Stimulated activated CD8-positive, alpha-beta memory T cell treated with anti-CD3 and anti-CD28 coated beads, Interleukin-7, amount 100 ng/mL, for 24 hours (primary cell): ENCODE measurements at places on chromosomes 7 and 10.

GRCh38 chr7:32164341-32164996, 94.3 kb upstream of the PDE1C start:
- DNase-seq = no peak

DNA sequence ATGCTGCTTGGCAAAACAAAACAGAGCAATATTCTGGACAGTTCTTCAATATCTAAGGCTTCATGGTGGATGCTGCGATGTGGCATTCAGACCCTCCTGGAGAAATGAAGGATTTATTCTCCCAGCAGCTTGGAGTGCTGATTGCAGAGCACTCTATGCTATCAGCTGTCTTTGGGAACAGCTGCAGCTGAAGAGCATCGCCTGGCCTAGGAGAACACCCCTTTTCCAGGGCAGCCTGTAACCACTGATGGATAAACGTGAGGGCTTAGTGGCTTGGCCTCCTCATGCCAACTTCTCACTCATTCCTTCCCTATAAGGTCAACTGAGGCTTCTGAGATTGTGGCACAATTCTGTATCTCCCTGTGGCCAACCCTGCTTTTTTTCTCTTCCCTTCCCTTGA, 638.1 kb upstream of the CNTNAP2 start:
- DNase-seq = no peak

DNA sequence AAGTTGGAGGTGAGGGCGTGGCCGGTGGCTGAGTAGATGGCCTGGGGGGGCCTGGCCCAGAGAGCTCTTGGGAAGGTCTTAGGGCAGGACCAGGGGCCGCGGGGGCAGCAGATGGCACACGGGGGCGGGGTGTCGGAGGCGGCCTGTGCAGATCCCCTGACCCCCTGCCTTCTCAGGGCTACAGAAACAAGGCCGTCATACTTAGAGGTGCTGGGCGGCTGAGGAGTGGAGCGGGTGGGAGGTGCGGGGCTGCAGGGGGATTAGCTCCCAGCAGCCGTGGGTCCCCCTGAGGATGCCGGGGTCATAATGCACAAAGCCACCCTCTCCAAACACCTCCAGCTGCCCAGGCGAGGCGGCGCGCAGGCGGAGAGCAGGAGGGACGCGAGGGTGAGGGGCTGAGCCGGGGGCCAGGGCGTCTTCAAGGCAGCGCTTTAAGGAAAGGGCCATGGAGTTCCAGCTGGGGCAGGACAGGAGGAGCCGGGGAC, 40.4 kb upstream of the ZNF32 start:
- no peak for DNase-seq

DNA sequence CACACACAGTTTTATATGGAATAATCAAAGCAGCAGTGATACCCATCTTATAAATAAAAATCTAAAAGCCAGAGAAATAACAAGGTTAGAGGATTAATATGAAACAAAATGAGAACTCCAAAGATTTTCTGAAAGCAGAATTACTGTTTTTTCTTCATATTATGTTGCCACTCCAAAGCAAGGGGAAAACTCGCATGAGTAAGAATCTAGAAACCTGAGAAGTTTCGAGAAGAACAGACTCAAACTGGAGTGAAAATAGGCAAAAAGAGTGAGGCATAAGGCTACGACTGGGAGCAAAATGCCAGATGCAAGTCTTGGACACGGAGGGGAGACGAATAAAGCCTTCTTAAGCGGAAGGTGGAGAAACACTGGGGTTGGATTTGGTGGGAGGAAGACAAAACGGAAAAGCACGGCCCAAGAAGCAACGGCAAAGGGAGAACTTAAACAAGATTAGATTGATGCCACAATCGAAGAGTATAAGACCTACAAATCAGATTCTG, 923 bp downstream of the TNPO3 start:
- DNase-seq = no peak

DNA sequence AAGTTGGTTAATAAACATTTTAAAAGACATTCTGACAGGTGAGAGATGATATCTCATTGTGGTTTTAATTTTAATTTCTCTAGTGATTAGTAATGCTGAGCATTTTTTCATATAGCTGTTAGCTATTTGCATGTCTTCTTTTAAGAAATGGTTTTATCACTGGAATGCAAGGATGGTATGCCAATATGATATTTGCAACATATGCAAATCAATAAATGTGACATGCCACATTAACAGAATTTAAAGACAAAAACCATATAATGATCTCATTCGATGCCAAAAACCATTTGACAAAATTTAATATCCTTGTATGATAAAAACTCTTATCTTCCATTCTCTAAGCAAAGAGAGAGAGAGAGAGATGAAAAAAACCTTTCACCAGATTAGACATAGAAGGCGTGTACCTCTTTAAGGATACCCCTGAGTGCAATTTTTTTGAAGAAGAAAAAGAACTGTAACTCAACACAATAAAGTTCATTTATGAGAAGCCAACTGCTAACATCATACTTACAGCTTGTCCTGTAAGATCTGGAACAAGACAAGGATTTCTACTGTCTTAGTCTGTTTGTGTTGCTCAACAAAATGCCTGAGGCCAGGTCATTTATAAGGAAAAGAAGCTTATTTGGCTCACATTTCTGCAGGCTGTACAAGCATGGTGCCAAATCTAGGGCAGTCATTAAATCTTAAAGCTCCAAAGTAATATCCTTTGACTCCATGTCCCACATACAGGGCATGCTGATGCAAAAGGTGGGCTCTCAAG, 39.7 kb upstream of the ZMYND11 start:
- DNase-seq = no peak

DNA sequence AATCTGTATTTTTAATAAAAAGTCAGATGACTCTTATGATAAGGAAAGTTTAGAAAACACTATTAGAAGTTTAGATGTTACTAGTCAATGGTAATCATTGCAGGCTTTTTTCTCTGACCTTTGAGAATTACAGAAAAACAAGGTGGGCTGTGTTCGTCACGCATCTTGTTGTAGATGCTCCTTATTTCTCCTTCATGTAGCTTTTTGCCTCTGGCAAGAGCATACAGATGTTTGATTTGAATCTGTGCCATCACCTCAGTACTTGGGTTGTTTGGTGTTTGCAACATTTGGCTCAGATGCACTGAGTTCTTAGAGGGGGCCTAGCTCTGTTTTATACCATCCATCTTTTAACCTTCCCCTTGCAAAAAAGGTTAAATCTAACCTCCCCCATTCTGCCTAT, 11.5 kb downstream of the TAS2R16 start:
- DNase-seq = no peak

DNA sequence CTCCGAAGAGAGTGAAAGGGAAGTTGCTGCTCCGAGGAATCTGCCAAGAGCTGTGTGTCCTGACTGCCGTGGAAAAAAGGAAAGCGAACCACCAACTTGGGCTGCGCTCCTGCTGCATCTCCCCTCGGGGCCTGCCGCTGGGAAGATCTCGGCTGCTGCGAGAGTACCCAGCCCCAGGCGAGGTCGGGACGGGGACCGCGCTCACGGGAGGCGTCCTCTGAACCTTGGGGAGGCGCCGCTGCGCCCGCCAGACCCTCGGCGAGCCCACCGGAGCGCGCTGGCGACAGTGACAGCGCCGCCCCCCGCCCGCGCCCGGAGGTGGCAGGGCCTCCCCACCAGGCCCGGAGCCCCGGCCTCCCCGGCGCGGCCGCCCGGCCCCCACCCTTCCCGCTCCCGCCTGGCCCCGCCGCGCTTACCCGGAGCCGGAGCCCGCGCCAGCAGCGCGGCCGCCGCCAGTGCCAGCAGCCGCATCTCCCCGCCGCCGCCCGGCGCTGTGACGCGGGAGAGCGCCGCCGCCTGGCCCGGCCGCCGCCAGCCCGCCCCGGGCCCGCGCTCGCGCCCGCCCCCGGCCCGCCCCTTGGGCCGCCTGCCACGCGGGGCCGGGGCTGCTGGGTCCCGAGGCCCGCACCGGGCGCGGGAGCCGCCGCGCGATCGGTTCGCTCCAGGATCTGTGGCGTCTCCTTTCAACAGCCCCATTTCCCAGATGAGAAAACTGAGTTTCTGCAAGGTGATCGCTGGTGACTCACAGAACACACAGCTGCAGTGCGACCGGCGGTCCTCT, at the start of gene VSTM4:
Gene VSTM4 (minus strand): TSS at position 508 of the 781 bp plus-strand sequence. CDS start 37 bp downstream, at position 471.
- DNase-seq = no peak

DNA sequence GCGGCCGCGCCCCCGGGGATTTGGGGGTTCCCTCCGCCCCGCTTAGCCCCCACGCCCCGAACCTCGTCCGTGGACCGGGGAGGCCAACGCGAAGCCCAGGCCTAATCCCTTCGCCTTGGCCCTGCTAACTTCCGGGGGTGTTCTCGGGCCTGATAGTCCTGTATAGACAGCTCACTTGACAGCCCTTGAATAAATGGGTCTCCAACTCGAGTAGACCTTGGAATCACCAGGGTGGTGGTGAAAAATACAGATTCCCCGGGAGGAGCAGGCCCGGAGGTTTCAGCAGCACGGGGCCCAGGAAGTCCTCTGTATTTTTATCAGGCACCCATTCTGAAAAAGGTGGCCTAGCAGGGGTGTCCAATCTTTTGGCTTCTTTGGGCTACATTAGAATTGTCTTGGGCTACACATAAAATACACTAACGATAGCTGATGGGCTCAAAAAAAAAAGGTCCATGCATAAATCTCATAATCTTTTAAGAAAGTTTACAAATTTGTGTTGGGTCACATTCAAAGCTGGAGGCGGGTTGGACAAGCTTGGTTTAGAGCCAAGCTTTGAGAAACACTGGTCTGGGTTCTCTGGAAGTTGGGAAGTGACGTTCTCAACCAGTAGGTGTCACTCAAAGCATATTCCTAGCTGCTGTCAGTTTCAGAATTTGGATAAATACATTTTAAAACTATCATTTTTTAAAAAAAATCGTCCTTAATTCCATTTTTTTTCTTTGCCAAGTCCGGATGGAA, 221.7 kb downstream of the PHTF2 start:
- no peak for DNase-seq

DNA sequence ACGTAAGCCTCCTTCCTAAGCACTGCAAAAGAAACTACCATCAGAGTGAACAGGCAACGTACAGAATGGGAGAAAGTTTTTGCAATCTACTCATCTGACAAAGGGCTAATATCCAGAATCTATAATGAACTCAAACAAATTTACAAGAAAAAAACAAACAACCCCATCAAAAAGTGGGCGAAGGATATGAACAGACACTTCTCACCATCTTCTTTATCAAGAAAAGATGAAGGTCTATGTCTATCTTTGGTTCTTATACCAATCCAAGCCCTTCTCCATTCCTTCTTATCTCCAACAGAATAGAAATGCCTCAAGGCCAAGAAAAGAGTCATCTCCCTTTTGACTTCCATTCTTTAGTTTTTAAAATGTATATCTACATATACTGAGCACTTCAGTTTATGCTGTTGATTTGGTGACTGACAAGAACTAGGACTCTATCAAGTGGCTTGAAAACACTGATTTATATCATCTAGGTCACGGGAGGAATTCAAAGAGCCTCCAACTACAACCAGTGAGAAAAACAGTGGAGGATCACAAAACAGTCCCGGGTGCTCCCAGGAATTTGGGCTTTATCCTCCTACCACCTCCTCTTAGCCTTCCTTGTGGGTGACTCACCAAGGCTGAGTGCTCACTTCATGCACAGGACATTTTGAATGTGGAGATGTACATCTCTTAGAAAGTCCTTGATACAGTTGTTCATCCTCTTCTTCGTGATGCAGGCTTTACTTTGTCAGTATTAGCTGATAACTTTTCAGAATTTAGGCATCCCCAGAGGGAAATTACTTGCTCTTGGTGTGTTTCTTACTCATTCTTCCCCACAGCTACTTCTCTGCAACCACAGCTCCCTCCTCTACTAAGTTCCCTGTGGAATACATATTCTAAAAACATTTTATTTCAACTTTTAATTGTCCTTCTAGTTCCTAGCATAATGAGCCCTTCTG, 15.4 kb downstream of the TAS2R41 start:
- no peak for DNase-seq

DNA sequence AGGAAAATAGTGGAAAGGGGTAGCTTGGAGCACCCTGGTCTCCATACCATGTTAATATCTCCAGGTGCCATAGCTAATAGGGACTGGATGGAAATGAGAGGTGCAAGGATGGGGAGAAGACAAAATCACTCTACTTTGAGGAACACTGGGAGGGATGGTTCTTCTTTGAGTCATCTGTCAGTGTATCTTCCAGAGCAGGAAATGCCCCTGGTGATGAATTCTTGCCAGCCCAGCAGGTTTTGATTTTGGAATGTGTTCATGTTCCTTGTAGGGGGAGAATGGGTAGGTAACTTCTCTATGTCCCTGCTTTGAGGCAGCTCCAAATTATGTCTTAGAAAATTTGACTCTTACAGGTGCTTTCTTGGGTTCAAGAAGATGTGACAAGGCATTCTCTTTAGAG, 177.0 kb upstream of the GLI3 start:
- no peak for DNase-seq

GRCh38 chr10:78420946-78421735, 387.5 kb downstream of the RPS24 start:
- DNase-seq = no peak

GRCh38 chr7:156305351-156305750, 335.2 kb upstream of the RNF32 start:
- no peak for DNase-seq

DNA sequence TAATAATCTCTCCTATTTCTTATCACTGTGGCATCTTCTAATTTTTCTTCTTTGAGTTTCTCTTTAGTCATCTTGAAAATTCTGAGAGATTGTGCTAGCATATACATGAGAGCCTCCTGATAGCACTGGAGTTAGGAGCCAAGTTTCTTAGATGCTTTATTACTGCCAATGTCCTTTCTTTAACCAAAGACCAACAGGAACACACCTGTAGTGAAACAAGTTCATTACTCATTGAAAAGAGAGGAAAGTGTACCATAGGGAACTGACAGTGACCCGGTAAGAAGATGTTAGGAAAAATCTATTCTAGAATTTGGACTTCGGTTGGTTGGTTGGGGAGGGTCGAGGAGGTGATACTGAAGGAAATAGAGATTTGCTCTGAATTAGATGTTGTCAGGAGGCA, 27.1 kb upstream of the CD36 start:
- DNase-seq = no peak

- no peak for DNase-seq
Measured at GRCh38 chr10:46223064-46223480, 63.7 kb upstream of the ANTXRL start.

GRCh38 chr7:47833211-47833610, 115.1 kb downstream of the PKD1L1 start:
- no peak for DNase-seq

DNA sequence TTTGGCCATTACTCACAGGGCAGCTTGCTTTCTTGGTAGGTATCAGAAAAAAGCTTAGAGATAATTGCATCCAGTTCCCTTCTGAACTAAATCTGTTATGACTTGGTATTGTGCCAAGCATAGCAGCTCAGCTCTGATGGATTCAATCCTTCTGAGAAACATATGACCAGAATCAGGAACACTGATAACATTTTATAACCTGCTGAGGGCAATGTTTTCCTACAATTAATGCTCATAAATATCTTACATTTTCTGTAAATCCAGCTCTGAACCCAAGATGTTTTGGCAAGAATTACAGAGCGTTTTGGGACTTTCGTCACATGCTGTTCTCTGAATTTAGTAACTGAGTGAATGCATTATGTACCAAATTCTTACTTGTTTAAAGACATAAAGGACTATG, 167.8 kb downstream of the KIF20B start:
- no peak for DNase-seq

GRCh38 chr10:28806488-28806941, 129.2 kb downstream of the BAMBI start:
- DNase-seq = no peak

- DNase-seq = no peak
Measured at GRCh38 chr10:105759669-105760068, 1118.6 kb downstream of the SORCS3 start.

GRCh38 chr10:126895214-126895781, 9.9 kb upstream of the DOCK1 start:
- DNase-seq = no peak
